ENCODE measurements at places on chromosomes 11 and 22.

GRCh38 chr11:103035791-103036434 is 56.0 kb downstream of the DCUN1D5 start:
- no peak for DNase-seq

DNA sequence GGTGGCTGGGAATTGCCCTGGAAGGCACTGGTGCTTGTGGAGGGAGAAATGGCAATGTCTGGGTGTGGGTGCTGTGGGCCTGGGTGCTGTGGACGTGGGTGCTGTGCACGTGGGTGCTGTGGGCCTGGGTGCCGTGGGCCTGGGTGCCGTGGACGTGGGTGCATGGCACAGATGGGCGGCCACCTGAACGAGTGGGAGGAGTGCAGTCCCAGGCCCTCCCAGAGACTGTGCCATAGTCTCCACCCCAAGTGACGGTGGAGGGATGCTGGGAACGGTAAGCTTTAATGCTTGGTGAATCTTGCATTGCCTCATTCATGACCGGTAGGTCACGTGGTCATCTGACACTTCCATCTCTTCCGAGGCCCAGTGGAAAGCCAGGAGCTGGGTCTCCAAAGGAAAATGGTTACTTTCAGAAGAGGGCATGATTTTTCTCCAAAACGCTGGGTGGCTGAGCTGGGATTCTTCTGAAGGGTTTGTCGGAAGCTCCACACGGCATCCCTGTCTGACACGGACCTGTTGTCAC is 28.8 kb upstream of the BRSK2 start:
- DNase-seq: no peak

DNA sequence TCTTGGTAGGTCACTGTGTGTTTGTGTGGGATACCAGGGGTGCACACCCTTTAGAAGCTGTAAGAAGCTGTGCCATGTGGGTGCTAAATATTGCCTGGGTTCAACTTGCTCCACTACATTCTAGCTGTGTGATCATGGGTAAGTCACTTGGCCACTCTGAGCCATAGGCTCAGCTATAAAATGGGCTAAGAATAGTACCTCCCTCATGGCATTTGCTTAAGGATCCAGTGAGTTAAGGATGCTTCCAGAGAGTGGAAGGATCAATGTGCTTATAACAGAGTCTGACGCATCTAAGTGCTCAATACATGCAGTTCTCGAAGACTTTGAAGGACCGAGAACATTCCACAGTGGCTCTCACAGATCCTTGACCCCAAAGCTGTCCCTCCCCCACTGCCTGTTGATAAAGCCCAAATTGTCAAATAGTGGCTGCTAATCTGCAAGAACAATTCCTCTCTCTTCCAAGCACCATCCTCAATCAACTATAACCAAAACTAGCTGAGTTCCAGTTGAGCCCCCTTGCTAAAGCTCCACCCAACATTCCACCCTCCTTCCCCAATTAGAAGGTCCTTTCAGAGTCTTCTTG is 13.2 kb upstream of the TMPRSS6 start:
- DNase-seq: no peak

DNA sequence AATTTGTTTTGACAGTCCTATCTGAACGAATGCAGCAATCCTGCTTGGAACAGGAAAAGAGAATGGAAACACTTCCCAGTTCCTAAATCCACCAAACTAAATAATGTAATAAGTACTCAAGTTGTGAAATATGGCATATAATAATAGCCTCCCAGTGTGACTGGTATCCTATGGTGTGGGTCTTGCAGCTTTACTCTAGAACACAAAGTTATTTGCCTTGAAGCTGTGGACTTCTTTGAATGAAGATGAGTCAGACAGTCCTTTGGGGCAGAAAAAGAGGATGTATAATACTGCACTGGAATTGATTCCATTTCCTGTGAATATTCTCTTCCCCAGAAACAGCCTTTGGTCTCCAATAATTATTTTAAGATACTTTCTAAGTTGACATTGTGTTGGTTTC is 887.0 kb downstream of the KCNA4 start:
- DNase-seq: no peak

GRCh38 chr11:29244355-29244754 is 772.5 kb downstream of the KCNA4 start:
- no peak for DNase-seq

- no peak for DNase-seq
Measured at GRCh38 chr11:77374108-77374507, 72.6 kb upstream of the GDPD4 start.

- DNase-seq: no peak
Measured at GRCh38 chr11:62567018-62567633, 6.6 kb downstream of the EEF1G start.

DNA sequence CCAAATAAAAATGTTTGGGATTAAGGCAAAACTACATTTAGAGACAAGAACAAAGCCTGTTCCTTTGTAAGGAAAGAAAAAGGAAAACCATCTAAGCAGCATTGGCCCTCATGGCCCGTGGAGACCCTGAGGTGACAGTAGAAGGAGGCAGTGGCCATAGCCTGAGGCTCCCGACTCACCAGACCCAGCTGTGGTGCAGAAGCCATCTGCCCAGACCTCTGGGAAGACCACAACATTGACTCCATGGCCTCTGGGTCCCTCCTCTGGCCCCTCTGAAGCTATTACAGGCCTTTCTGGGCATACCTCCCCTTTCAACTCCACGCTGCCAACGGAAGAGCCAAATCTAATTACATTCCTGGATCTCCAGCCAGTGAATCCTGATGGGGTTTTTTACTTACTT is 6.4 kb downstream of the PRAME start:
- no peak for DNase-seq

DNA sequence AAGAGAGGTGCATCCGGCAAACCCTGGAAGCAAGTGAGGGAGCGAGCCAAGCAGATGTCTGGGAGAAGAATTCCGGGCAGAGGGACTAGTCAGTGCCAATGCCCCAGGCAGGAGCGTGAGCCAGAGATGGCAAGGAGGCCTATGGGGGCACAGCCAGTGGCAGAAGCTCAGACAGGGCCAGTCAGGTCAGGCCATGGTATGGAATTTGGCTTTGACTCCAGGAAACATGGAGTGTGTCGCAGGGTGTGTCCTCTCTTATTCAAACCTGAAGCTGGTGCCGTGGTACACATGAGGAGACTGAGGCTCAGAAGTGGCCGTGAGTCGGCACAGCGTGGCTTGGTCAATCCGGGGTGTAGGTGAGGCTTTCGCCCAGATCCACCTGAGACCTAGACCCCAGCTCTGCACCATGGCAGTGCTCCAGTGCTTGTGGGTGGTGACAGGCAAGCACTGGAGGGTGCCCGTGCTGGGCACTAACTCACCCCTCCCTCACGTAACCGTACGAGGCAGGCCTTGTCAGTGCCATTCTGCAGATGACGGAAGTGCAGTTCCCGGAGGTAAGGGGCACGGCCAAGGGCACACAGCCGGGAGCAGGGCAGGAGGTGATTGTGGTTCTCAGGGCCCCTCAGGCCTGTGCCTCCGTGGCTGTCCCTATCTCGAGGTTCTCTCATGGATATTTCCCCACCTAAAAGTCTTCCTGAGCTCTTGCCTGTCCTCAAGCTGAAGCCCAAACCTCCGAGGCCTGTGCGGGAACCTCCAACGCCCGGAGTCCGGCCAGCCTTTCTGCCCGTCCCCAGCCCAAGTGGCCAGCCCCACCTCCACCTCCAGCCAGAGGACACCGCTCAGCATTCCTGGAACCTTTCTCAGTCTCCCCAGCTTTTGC is 10.6 kb upstream of the SPI1 start:
- no peak for DNase-seq

GRCh38 chr22:40829131-40829530 is 10.0 kb upstream of the SLC25A17 start:
- DNase-seq: no peak

DNA sequence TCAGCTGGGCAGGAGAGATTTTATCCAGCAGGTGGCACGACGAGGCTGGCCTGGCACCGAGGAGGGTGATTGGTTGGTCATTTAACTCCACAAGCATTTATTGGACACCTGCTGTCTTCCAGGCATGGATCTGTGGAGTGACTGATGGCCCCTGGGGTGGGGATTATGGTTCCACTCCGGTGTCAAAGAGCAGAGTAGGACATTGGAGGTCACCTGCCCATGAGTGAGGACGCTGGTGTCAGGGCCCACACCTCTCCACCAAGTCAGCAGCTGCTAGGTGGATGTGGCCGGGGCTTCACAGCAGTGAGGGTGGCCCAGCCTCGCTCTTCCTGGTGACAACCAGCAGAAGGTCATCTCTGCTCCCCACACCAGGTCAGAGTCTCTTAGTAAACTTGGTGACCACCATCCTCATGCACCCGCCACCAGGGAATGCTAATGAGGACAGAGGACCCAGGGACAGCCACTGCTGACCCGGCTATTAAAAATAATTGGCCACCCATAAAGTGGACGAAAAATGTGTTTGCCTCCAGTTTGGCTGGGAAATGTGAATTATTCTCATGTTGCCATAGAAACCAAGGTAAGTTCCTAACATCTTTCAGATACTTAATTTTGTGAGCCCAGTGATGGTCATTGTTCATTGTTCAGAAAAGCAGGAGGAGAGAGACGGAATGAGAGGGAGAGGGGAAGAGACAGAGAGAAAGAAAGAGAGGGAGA is 428.7 kb downstream of the TBC1D22A start:
- DNase-seq: no peak

- no peak for DNase-seq
Measured at GRCh38 chr11:92329137-92329536, 104.5 kb downstream of the FAT3 start.

DNA sequence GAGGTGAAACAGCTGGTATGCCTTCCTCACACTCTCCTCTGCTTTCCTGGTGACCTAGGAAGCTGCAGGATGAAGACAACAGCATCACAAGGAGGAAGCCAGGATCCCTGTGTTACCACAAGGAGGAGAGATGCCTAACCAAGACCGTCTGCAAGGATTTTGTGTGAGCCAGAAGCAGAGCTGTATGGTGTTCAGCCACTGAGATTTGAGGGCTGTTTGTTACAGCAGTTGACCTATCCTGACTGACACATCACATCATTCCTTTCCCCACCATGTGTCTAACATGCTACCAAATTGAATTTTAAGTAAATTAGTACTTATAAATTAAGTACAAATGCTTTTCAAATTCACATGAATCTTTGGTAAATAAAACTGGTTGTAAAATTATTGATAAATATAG is 8.9 kb upstream of the CHKA start:
- DNase-seq: no peak

DNA sequence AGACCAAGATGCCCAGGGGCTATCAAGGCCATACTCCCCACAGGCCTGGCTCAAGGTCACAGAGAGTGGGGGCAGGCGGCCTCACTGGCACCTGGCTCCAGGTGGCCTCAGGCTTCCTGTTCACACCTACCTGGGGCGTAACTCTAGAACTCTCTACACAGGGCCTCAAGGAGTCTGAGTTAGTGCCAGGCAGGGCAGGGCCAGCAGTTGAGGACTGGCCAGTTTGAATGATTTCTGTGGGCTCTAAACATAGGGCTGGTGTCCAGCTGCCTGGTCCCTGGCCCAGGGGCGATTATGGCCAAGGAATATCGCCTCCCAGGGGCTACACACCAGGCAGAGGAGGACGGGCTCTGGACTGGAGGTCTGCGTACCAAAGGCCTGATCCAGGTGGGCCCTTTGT is 79.2 kb downstream of the WNT7B start:
- DNase-seq: no peak

- DNase-seq: no peak
Measured at GRCh38 chr22:19988331-19988808, 28.3 kb downstream of the ARVCF start.

DNA sequence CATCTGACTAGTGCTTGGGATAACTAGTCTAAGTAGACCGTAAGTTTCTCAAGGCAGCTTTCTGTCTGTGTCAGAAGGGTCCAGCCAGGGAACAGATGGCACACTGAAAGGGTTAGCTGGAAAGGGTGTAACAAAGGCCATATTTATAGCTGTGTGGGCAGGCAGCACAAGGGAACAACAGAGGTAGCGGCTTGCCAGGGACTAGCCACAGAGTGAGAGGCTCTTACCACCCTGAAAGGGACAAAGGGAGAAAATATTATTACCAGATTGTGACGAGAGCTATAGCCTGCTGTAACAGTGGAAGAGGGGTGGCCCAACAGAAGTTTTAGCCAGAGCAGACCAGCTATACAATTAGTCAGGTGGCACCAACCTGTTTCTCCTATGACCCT is 129.4 kb downstream of the CCDC34 start:
- DNase-seq: no peak

GRCh38 chr22:37155971-37156370 is 6.3 kb upstream of the IL2RB start:
- no peak for DNase-seq

DNA sequence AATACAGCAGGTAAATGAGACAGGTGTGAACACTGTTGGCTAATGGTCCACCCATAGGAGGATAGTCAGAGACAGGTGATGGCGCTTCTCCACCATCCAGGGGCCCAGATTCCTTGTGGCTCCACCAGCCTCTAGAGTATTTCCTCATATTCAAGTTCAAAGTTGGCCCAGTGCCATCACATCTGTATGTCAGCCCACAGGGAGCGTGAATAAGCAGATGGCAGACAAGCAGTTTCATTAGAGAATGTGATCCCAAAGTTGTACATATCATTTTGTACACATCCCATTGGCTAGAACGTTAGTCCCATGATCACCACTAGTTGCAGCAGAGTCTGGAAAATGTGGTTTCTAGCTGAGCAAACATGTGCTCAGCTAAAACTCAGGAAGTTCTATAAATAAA is 11.0 kb upstream of the CWF19L2 start:
- DNase-seq: no peak

DNA sequence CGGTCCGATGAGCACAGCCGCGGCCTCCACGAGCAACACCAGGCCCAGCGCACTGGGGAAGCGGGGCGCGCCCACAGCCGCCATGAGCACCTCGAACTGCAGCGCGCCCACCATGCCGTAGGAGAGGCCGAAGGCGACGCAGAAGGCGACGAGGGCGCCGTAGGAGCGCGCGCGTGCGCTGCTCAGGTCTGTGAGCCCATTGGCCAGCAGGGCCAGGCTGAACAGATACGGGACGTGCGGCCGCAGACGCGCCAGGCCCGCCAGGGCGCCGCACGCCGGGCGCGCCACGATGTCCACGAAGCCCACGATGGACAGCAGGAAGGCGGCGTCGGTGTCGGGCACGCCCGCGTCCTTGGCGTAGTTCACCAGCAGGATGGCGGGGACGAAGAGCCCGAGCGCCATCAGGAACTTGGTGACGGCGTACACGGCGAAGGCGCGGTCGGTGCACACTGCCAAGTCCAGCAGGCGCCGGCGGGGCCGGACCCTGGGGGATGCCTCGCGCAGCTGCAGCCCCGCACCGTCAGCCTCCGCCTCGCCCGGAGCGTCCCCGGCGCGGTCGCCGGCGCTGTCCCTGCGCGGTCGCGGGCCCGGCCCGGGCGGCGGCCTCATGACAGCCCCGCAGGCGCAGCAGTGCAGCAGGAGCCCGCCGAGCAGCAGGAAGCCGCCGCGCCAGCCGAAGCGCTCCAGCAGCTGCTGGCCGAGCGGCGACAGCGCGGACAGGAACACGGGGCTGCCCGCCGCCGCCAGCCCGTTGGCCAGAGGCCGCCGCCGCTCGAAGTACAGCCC is 2.9 kb downstream of the SLC16A8 start:
- DNase-seq: no peak

GRCh38 chr11:24734742-24735237 is 237.9 kb downstream of the LUZP2 start:
- no peak for DNase-seq

DNA sequence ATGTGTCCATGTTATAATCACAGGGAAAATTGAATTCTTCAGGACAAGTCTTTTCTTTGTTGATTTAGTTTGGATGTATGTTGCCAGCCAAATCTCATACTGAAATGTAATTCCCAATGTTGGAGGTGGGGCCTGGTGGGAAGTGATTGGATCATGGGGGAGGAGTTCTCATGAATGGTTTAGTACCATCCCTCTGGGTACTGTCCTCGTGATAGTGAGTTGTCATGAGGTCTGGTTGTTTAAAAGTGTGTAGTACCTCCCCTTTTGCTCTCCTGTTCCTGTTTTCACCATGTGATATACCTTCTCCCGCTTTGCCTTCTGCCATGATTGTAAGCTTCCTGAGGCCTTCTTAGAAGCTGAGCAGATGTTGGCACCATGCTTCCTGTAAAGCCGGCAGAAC is 100.3 kb downstream of the CCDC81 start:
- DNase-seq: no peak
